ENCODE measurements at places on chromosomes 12 and 14. TPM values are rescaled to one million over a fixed set of nuclear protein-coding genes. Genes with fewer than 3 reads are reported as not detected.
A peak's percentile ranks its signal among the peaks of the same experiment; 100 is the strongest.

GRCh38 chr12:26937443-26937862 lies 328 bp downstream of the INTS13 start:
- no peak for DNase-seq
- peak overlapping the region; percentile 86 for H3K4me3 ChIP-seq
- H3K36me3 ChIP-seq = peaks cover 8% of the 10 kb centered on the region
- peak overlapping the region; percentile 97 for H3K27ac ChIP-seq
- peaks cover 15% of the 10 kb centered on the region for H3K4me1 ChIP-seq

INHBE gene
- total RNA-seq = not detected

DNA sequence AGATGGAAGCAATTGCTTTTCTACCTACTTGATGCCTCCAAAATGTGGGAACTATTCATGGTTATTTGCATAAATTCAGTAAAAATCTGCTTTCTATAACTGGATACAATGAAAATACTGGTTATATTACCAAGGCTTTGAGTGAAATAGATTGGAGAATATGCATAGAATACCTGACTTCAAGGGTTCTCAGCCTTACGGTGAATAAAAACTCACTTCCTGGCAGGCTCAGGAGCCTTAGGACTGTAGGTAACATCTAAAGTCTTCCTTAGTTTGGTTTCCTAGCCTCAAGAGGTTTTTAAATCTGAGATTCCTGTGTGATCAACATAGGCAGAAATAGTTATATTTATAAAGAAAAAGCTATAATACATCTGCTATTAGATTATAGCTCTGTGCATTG lies 158.6 kb downstream of the SLC41A2 start:
- H3K27me3 ChIP-seq = no peaks in the 10 kb centered on the region
- no peak overlapping the region for H3K4me3 ChIP-seq
- no peaks in the 10 kb centered on the region for H3K4me1 ChIP-seq
- DNase-seq = no peak
- no peaks in the 10 kb centered on the region for H3K36me3 ChIP-seq
- no peak overlapping the region for H3K27ac ChIP-seq

DNA sequence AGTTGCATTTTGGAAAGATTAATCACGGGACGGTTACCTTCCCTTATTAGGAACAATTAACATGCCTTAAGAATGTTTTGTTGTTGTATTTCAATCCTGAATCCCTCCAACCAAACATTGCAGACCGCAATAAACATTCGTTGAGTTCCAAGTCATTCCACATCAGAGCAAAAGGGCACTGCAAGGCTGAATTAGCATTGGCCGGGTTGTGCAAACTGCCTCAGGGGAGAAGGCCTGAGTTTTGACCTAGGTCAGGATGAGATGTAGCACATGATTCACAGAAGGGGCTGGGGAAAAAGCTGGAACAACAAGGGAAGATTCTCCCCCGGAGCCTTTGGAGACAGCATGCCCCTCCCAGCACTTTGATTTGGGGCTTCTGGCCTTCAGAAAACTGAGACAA lies 82.1 kb upstream of the BDKRB2 start:
- no peaks in the 10 kb centered on the region for H3K27me3 ChIP-seq
- no peaks in the 10 kb centered on the region for H3K4me1 ChIP-seq
- H3K4me3 ChIP-seq = no peak overlapping the region
- H3K27ac ChIP-seq = no peak overlapping the region
- DNase-seq = no peak

GRCh38 chr14:68172216-68172615 lies 352.6 kb downstream of the RAD51B start:
- H3K27ac ChIP-seq = no peak overlapping the region
- H3K36me3 ChIP-seq = no peaks in the 10 kb centered on the region
- no peak for DNase-seq
- H3K4me3 ChIP-seq = no peak overlapping the region
- H3K27me3 ChIP-seq = no peaks in the 10 kb centered on the region
- no peaks in the 10 kb centered on the region for H3K4me1 ChIP-seq

KCNC2 gene
- not detected for total RNA-seq

KCNJ8 gene
- total RNA-seq = 56.5 TPM
